ENCODE measurements at places on chromosomes 16 and 17.
A peak's percentile ranks its signal among the peaks of the same experiment; 100 is the strongest.

DNA sequence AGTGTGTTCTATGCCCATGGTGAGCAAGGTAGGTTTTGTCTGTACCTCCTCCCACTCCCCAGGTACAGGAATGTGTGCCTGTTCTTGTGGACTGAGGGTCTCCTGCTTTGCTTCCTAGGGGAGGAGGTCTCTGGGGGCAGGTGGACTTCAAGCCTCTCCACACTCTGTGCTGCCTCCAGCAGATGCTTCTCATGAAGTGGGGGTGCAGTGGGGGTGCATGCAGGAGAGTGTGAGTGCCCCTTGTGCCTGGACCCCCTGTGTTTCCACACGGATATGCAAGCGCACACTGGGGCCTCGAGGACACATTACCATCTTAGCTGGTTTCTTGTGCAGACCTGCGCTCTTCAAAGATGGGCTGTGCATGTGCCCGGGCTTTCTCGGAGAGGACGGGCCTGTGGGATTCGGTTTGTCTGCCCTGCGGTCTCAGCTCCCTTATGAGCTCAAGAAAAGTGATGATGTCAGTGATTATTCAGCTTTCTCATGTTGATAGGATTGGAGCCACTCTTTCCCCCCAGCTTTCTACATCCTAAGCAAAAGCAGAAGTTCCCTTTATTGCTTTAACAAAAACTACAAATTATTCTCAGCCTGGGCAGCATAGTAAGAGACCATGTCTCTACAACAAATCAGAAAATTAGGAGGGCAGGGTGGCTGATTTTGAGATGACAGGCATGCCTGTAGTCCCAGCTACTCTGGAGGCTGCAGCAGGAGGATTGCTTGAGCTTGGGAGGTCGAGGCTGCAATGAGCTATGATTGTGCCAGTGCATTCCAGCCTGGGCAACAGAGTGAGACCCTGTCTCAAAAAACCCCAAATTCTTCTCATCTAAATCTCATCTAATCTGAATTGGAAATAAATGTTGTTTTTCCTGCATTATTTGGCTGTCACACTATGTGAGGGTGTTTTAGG is 86.8 kb downstream of the RPTOR start:
- DNase-seq = no peak

- no peak for DNase-seq
These were observed 108.7 kb downstream of the VAT1L start for GRCh38 chr16:77897129-77897437.

GRCh38 chr16:81923296-81923695 is 88.0 kb downstream of the SDR42E1 start:
- DNase-seq = no peak

DNA sequence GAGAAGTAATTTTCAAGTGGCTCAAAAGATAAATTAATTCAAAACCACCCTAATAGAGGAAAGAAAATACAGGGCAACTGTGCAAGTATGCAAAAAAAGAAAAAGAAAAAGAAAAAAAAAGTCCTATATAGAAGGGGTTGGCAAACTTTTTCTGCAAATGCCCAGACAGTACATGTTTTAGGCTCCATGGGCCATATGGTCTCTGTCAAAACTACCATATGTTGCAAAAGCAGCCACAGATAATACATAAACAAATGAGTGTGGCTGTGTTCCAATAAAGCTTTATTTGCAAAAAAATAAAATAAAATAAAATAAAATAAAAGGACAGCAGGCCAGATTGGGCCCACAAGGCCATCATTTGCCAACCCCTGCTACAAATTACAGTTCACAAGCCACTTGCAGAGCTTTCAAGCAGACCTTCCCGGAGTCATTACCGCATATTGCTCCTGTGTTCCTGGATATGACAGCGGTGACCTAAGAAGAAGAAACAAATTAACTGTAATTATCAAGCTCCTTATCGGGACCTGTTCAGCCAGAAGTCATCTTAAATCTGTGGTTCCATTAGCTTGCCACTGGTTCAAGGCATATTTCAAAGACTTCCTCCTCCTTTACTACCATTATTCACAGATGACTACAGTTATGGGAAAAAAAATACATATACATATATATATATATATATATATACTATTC is 15.9 kb downstream of the ZC3H7A start:
- DNase-seq = no peak

- no peak for DNase-seq
These were observed 549.1 kb downstream of the WWOX start for GRCh38 chr16:78648517-78648916.

DNA sequence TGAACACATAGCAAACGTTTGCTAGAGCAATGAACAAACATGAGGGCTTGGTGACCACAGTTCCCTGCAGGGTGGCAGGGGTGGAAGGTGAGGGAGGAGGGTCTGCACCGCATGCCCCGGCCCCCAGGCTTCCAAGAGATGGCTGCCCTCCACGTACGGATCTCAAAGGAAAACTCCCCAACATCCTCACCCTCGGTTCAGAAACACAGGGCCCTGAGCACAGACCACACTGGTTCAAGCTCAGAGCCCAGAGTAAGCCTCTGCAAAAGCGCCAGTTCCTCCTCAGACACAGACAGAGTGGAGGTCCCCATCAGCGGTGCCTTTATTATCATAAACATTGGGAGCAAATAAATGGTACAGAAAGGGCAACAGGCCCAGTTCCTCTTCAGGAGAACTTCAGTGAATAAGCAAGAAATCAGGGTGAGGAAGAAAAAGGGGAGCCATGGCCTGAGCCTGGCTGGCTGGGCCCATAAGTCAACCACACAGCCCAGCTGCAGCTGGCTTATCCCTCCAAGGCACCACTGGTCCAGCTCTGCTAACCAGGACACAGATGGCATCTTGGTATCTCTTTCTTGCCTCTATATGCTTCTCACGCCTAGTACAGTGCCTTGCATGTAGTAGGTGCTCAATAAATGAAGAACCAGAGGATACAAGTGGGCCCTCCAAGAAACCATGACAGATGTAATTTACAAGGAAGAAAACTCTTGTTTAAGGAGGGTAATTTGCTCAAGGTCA is 11.0 kb downstream of the MPO start:
- DNase-seq = no peak

DNA sequence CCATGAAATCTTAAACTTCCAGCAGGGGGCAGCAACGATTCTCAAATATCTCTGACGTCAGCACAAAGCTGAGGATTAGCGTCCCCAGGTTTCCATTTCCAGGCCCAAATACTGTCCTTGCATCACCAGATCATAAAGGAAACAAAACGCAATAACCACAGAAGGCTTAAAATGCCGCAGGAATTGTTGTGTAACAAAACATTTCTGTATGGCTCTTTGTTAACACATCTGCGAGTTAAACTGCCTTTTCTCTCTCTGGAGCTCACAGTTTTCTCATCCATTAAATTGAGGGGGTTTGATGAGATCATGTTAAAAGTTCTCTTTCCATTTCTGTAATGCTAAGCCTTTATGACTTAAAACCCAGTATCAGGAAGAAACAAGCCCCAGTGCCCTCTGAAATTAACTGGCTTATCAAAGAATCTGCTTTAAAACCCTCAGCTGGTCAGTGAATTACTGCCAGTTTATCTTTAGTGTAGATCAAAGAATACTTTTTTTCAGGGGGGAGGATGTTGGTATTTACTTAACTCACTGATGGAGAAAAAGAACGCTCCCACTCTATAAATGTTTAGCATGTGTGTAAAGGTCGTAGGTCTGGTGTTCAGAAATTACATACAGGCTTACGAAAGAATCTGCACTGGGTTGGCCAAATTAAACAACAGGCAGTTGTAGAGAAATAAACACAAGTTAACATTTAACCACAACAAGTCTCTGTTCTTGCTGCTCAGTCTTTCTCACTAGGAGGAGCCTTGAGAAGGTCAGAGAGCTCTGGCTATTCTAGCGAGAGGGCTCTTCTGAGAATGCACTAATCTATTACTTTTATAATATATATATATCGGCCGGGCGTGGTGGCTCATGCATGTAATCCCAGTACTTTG is 10.6 kb upstream of the TERF2 start:
- peak; percentile 56 for DNase-seq

DNA sequence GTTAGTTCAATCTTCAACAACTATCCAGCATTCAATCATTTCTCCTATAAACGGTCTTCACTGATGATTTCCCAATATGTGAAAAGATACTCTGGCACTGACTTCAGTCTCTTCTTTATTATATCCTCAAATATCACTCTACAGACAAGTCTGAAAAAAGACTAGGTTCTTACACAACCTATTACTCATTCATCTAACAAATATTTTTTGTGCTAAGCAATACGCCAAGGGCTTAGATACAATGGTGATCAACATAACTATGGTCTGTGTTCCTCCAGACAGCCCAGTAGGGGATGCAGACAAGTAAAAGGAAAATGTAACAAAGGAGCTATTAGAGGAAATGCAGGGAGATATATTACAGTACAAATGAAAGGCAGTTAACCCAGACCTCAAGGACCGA is 63.9 kb downstream of the MYO1D start:
- DNase-seq = no peak

- peak; percentile 66 for DNase-seq
These were observed 324.7 kb downstream of the SEC14L1 start for GRCh38 chr17:77465358-77466041.

GRCh38 chr17:45104907-45105624 is 27.2 kb downstream of the PLCD3 start:
- DNase-seq = no peak

DNA sequence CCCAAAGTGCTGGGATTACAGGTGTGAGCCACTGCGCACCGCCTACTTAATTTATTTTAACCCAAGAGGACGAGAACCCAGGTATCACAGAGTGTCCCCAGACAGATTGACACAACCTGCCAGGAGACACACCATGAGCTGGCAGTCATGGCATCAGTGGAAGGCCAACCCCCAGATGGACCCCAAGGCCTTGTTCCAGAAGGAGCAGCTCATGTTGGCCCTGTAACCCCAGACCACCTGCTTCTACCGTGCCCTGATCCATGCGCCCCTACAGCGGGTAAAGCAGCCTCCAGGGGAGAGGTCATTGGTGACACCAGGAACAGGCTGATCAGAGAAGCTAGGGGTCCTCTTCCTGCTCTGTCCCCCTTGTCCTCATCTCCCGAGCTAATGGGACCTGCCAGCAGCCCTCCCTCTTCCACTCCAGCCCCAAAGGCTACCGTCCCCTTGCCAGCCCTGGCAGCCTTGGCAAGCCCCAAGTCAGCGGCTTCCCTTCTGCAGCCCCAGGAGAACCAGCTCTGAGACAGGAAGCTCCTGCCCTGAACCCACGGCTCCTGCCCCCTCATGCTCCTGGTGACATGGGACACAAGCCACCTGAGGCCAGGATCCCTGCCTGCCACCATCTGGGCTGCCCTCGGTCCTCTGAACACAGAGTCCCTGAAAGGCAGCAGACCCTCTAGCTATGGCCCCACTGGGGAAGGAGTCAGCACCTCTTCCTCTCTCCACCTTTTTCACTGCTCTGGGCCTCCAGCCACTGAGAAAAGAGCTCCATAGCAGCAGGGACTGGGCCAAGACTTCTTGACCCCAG is 6.3 kb downstream of the SULT1A1 start:
- DNase-seq = no peak

GRCh38 chr17:50637829-50638605 is 3.3 kb downstream of the ABCC3 start:
- DNase-seq = no peak

DNA sequence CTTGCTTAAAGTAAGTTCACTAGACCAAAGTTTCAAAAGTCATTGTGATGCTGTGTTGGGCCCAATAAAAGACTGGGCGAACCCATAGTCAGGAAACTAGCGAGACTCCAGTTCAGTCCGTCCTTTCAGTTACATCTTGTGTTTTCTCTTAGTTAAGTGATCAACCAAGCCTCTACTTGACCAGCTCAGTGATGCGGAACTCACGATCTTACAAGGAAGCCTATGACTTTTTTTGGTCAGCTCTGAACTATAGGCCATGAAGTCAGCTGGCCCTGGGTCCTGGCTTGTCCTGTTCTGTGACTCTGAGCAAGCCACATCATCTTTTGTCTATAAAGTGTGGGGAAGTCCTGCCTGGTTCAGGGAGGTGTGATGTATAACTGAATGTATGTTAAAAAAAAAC is 21.7 kb upstream of the WSCD1 start:
- DNase-seq = no peak

DNA sequence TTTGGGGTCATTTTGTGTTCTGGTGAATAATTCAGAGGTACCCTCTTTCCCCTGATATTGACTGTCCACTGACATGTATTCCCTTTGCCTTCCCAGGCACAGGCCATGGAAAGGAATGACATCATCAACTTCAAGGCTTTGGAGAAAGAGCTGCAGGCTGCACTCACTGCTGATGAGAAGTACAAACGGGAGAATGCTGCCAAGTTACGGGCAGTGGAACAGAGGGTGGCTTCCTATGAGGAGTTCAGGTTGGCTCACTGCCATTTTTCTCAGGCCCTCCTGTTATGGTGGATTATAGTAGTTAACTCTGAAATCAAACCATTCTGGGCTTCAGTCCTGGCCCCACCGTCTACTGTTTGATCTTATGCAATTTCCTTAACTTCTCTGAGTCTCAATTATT is 1.6 kb upstream of the EFTUD2 start:
- no peak for DNase-seq

GRCh38 chr16:65843941-65844340 is 522.5 kb upstream of the CDH5 start:
- no peak for DNase-seq

GRCh38 chr16:79298894-79299799 is 301.4 kb downstream of the MAF start:
- DNase-seq = no peak

DNA sequence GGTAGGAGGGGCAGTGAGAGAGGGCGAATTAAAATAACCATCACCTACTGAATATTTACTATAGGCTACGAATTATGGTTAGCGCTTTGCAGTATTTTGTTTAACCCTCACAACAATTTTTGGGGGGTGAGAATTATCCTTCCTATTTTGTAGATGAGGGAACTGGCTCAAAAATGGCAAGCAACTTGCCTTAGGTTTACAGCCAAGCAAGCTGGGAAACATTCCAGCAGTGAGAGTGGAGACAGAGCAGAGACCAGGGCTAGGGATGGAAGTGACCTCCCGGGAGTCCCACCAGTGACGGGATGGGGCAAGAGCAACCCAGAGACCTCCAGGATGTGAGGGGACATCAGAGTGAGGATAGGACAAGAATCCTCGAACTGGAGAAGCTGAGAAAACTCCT is 352 bp upstream of the VMO1 start:
- no peak for DNase-seq

DNA sequence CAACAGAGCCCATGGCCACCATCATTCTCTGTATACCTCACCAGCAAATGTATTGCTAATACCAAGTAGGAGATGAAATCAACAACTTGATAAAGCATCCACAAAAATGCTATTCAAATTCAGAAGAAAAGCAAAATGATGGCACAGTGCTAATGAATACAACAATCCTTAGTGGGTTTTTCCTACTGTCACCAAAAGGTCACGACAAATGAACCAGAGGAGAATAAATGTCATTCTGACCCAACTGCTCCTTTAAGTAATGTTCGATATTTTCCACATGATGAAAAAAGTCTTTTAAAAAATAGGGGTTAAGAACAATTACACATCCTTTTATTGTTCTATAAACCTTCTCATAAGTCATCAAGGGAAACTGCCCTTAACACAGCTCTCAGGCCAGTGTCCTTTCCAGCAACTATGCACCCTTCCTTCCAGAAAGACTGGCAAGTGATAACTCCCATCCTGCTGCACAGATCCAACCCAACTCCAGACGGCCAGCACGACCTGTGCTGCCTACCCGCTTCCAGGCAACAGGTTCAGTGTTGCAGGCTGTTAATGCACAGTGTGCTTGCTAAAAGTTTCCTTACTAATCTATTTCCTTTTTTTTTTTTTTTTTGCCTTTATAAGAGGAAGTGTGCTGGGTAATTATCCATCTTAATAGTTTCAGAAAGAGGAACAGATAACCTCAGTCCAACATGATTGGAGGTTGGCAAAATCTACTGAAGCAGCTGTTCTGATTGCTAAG is 15.4 kb downstream of the FBXO31 start:
- DNase-seq = no peak
